ENCODE measurements at places on chromosomes 6 and 20.
A peak's percentile ranks its signal among the peaks of the same experiment; 100 is the strongest.

DNA sequence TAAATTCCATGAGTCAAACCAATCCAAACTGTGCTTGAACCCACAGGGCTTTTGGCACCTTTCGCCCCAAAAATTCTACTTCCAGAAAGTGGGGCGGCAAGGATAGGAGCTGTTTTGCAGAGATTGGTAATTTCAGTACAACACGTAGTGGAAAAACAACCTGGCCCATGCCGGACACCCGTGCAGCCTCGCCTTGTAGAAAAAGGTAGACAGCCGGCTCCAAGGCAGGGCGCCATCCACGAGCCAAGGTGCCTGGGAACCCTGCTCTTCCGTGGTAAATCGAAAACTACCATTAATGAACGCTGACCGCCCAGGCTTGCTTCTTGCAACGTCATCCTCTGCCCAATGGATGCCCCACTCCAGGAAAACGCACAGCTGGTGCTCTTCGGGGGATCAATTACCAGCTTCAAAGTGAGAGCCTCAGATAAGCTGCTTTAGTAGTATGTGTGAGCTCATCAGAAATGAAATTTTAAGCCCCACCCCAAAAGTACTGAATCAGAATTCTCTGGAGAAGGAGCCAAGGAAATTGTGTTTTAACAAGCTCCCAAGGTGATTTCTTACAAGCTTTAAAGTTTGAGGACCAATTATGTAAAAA, 1.8 kb downstream of the OOEP start:
- DNase-seq, result no peak

DNA sequence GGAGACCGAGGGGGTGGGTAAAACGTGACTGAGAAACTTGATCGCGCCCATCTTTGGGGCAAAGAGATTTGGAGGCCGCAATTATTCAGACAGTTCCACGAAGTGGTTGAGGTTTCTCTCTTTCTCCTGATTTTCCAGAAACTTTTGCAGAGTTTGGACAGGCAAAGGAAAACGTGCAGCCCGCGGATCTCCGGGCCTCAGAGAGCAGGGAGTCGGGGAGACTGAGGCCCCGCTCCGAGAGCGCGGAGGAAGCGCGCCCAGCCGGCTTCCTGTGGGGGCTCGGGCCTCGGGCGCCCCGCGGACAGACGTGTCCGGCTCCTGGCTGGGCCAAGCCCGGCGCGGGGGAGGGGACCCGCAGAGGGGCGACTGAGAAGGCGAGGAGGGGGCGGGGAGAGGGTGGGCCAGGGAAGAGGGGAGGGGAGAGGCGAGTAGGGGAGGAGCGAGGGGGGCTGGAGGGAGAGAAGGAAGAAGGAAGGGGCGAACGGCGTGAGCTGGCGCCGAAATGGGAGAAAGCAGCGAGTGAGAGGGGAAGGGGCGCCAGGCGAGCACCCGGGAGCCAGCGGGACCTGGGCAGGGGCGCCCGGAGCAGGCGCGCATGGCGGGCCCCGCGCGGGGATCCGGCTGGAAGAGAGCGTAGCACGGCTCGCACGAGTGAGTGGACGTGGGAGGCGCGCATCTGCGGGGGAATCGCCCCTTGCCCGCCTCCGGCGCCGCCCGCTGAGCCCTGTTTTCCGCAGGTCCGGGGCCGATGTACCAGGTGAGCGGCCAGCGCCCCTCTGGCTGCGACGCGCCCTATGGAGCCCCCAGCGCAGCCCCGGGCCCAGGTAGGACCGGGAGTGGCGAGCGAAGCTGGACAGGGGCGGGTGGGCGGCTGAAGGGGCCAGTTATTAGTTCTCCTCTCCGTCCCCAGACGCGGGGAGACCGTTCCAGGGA, at the start of gene MDFI:
Gene MDFI, plus strand, starts transcription at position 467 of the 933 bp plus-strand sequence. Its CDS starts 282 bp downstream, at position 749.
- no peak for DNase-seq

- DNase-seq, result no peak
These were observed 145.2 kb downstream of the DOK5 start for GRCh38 chr20:54620611-54621010.

GRCh38 chr6:147615659-147616456, 107.4 kb downstream of the SAMD5 start:
- DNase-seq, result no peak

- peak; percentile 39 for DNase-seq
These were observed 220.8 kb downstream of the TRDN start for GRCh38 chr6:123415844-123416468.

DNA sequence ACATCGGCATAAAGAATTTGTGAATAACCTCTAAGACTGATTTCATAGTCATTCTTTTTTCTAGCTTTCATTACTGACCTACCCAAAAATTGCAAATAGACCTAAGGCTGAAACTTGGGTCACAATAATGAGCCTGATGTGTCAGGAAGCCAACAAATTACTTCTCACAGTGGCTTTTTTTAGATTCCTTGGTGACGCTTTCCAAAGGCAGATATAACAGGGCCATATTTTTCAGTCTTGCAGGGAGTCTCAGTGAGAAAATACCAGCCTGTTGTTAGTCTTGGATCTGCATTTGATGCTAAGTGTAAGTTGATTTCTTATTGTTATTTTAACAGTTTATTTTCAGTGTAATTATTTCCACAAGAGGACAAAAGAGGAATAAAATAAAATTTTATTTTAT, 179.7 kb downstream of the KHDC1L start:
- no peak for DNase-seq

GRCh38 chr6:26477426-26477825, 19.7 kb downstream of the BTN2A1 start:
- no peak for DNase-seq

GRCh38 chr6:117303323-117303722, 38.0 kb downstream of the VGLL2 start:
- no peak for DNase-seq

DNA sequence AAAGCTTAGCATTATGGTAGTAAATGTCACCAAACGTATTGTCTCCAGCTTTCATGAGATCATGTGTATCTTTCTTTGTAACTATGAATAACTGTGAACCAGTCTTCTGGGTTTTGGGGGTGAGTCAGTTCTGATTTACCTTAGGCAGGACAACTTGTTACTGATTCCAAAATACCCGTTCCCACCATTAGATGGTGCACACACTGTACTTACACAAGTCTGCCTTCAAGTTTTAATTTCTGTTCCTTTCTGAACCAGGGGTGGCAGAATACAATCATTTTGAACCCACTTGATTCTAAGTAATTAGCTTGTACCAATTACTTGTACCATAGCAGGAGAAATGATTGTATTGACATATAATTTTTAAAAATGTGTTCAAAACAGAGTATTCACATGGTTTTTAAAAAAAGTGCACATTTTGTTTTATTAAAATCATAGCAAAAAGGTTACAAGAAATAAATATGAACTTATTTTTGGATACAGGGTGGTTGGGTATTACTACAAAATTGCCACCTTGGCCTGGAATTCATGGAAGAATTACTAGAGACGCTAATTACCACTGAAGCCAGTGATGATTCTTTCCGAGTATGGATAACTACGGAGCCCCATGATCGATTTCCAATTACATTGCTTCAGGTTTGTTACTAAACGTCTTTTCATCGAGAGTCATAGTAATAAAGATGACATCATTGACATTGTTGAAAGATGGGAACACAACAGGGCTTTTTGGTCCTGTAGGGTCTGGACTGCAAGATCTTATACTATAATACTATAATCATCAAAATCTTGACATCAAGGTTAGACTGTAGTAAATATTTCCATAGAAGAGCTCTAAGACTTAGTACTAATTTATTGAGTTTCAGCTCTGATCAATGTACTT, 75.2 kb upstream of the GLP1R start:
- DNase-seq, result no peak

GRCh38 chr6:163958646-163959045, 544.1 kb downstream of the QKI start:
- DNase-seq, result no peak

DNA sequence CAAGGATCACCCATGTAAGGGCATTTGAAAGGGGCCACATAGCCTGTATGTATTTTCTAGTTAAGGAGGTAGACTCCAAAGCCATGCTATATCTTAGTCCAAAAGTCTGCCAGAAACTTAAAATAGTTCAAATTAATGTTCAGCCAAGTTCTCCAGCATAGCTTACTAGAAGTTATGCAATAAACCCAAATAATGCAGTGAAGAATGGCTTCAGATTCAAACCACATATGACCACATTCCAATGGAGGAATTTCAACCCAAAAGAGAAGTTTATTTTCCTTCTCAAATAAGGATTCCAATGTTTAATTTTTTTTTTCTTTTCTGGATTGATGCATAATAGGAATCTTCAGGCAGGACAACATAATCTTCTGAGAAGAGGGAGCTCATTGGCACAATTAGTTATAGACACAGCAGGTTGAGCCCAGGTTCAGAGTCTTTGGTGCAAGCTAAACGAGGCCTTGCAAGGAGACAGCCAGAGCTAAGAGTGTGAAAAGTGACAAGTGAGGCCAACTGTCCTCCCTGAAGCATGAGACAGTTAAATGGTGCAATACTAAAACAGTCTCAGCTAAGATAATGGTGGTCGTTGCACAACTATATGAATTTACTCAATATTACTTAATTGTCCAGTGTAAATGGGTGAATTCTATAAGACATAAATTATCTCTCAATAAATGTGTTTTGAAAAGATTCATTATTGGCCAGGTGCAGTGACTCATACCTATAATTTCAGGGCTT, 598.8 kb upstream of the CDH4 start:
- no peak for DNase-seq

DNA sequence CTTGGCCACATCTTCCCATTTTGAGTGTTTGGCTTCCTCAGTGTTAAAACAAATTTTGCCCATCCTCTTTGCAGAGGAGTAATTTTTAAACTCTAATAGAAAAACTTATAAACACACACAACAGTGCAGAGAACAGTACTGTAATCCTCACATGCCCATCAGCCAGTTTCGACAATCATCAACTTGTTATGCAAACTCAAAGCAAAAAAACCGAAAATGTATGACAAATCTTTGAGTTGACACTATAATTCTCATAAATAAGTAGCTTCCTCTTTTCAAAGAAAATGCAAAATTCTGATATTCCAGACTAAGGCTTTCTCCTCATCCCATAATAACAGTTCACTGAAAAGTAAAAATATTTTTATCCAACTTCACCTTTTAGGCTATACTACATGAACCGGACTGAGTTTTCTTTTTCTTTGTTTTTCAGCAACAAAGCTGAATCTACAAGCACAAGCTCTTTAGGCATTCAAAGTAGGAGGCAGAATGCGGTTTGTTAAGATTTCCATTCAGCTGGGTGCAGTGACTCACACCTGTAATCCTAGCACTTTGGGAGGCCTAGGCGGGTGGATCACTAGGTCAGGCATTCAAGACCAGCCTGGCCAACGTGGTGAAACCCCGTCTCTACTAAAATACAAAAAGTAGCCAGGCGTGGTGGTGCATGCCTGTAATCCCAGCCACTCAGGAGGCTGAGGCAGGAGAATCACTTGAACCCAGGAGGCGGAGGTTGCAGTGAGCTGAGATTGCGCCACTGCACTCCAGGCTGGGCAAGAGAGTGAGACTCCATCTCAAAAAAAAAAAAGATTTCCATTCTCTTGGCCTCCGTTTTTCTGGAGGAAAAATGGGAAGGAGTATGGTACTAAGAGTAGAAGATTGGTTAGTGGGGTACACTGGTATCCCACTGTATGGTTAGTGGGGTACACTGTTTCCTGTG, 74.8 kb downstream of the GCNT2 start:
- no peak for DNase-seq

DNA sequence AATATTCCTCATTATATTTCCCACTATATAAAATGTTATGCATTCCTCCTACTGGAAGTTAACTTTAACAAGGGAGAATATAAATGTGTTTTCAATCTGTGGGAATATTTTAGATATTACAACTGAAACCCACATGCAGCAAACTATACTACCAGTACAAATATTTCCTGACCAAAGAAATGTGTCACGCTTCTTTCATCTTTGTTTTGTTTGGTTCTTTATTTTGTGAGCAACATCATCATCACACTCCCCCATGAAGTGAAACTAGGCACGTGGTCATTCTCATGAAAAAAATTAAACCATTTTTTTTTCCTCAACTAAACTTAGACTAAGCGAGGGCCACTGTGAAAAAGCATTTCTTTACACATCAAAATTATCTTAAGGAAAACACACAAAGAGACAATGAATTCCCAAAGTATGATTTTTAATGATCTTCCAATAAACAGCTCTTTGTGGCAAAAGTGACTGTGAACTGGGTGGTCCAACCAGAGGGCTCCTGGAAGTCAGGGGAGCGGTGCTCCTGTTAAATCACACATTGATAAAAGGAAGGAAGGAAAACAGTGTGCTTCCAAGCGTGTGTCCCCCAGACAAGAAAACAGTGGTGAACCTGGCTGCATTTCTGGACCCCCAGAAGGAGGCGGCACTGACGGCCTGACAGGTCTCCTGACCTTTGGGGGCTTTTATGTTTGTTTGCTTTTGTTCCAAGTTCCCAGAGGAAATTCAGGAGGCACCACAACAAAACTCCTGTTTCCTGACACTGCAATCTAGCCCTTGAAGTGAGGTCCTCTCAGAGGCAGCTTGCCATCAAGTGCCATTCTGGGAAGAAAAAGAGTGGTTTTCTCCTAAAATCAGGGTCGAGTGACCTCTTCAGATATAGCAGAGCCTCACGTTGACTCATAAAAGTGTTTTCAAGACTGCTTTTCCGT, 166.8 kb upstream of the FOXQ1 start:
- no peak for DNase-seq

DNA sequence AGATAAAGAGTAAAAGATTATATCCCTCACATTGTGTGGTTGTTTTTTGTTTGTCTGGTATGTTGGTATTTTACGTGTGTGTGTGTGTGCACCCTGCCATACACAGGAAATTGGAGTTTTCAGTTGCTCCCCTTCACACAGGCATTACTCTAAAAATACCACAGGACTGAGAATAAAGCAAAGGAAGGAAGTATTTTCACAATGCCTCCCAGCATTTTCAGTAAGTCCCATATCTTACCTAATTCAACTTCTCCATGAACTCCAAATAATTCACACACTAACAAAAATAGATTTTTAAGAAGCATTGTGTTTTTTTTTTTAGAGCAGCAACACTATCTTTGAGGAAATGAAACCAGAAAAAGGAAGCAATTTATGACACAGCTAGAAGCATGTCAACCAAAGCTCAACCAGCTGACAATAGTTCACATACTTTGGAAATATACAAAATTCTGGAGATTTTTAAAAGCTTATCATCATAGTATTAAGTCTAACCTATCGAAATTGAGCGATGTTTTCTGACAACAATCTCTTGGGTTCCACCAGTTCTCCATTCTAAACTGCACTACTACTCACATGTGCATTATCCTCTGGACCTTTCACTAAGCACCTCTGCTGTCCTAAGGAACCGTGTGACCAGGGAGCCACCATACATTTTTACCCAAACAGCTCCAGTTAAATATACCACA, 2.1 kb downstream of the UBE2J1 start:
- DNase-seq, result no peak

GRCh38 chr6:53130569-53131290, 17.9 kb downstream of the GCM1 start:
- no peak for DNase-seq

Measured in hippocampal formation (tissue), 2 donors.